Upper lobe of right lung (tissue), 1 donor: ENCODE measurements at places on chromosomes 7 and 10. TPM values are rescaled to one million over a fixed set of nuclear protein-coding genes. Genes with fewer than 3 reads are reported as not detected.
A peak's percentile ranks its signal among the peaks of the same experiment; 100 is the strongest.

DNA sequence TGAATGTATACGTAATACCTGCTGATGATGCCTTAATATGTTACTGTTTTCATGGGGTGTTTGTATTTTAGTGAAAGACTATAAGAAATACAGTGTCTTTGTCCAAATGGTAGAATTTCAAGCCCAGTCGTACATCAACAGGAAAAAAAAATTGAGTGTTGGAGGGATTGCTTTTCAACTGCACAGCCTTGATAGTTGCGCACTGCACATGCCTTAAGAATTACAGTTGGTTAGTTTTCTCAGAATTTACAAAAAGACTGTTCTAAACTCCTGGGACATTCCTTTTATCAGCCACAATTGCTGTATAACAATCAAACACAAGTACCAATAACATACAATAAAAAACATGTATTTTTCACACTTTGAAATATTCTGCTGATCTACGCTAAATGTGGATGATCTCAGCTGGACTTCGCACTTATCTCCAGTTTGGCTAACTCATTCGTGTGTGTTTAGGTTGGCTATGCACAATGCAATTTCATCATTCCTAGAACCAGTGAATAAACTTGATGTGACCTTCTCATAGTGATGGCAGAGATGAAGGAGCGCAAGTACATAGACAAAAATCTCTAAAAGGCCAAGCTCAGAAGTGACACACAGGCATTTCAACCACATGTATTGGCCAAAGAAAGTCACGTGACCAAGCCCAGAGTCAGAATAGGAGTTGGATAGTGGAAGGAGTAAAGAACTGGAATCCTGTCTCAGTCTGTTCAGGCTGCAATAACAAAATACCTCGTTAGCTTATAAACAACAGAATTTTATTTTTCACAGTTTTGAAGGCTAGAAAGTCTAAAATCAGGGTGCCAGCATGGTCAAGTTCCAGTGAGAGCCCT, 152.3 kb downstream of the IPMK start:
- no peak for DNase-seq

GRCh38 chr10:32384171-32384570, 37.2 kb upstream of the EPC1 start:
- DNase-seq, result no peak

DNA sequence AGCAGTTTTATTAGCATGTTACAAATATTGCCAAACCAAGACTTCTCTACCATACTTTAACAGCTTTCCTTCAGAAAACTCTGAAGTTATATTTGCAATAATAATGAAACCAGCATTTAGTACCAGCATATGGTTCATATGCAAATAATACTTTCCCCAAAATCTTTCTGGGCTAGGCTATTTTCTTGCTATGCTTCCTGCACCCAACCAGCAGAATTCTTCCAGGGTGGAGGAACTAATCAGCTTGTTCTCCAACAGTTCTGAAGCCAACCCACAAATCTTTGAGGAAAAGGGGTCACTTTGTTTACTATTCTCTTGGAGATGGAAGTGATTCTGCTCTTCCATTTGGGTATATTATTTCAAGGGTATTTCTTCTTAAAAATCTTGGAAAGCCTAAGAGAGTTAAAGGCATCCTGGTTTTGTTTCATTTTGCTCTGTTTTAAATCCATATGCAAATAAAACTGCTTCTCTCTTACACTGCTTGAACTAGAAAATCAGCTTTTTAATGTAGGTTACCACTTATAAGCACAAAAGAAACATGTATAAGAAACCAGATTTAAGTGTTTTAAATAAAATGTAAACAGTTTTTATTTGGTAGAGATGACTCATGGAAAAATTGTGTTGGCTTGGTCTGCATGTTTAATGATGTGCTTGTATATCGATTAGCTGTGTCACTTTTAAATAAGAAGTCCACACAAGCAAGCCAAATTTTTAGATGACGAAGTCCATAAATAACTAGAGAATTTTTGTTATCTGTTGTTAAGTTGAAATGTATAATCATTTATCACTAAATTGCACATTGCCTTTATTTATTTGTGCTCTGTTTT, 103.7 kb downstream of the HECTD2 start:
- DNase-seq, result no peak

GRCh38 chr10:72819053-72819452, 74.5 kb upstream of the OIT3 start:
- DNase-seq, result no peak

GRCh38 chr7:24981171-24981951, 1.4 kb upstream of the OSBPL3 start:
- DNase-seq, result peak; percentile 75

- peak; percentile 34 for DNase-seq
These were observed 161.1 kb upstream of the ZMIZ1 start for GRCh38 chr10:78907551-78908211.

DNA sequence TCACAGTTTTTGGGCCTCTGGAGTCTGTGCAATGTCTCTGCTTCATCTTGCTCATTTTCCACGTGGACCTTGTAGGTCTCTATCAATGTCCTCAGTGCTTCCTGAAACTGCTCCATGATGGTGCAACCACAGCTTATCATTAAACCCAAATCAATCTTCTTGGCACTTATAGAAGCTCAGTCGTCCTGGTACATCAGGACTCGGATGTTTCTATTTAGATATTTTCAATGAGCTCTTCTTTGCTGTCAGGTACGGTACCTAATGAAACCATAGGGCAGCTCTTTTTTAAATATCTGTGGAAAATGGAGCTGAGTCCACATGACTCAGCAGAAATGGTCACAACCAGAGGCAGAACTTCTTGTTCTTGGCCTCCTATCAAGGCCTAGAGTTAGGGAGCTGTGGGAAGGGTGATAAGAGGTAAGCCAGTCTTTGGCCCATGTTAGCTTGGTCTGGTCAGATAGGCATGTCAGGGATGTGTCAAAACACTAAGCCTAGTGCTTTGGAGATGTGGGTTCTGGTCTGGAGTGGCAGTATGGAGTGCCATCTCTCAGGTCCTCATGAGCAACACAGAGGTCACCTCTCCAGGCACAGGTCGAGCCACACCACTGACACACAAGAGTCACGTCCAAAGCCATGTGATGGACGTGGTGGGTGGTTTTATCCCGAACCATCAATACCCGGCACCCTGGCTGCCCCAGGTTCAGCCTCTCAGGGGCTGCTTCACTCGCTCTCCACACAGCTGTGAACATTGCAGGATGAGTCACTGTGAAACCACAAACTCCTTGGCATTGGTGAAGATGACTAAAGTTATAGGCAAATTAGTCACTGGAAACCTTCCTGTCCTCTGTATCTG, 87.0 kb downstream of the TBXAS1 start:
- DNase-seq, result no peak

GRID1 gene
- 3.0 TPM for total RNA-seq

DNA sequence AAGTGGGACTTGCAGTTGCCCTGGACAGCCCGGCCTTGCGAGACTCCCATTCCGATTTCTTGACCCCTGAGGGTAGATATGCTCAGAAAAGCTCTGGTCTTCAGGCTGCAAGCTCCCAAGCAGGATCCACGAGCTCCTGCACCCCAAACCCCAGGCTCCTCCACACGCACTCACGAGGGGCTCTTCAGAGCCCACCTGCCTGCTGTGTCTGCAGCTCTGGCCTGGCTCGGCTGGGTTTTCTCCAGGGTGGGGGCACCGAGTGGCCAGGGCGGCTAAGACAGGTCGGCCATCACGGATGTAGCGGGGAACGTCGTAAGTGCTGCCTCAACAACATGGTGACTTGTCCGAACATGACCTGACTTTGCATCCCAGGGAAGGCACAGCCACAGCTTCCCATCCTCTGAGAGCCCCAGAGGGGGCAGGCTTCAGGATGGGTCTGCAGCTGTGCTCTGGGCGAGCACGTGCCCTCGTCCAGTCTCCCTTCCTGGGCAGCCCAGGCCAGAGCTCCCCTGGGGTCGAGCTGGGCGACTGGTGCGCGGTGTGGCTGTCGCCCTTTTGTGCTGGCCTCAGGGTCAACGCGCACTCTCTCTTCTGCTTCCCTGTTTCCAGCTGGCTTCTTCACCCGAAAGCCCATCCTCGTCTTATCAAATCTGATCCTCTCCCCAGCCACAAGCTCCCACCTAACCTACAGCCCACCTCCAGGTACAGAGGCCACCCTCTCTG, 415.3 kb downstream of the DNAJB6 start:
- no peak for DNase-seq

OR6V1 gene
- not detected for total RNA-seq

DNA sequence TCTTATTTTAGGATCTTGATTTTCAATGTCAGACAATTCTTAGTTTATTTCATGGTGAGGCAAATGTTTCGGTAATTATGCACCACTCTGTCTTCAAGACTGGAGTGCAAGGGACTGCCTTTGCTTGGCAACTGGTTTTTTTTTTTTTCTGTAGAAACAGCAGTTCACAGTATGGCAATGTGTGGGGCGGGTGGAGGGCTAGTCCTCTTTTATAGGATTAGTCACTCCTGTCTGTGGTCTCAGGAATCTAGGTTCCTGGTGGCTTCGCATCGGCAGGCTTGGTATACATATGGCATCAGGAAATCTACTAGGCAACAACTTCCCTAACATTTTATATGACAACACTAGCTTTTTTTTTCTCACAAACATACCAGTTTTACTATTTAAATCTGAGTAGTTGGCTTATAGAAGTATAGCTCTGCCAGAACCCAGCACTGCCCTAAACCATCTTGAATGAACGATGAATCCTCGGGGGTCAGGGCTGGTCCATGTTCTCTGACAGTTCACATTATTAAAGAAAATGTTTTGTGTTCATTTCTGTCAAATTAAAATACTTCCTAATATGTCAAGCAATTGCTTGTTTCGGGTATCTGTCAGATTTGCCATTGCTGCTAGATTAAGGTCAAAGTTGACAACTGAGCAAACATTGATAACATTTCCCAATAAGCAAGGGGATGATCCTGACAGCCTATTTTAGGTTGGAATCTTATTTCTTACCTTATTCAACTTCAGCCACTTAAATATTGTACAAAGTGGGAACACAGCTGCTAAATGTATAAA, 289.7 kb upstream of the VSTM2A start:
- no peak for DNase-seq

DNA sequence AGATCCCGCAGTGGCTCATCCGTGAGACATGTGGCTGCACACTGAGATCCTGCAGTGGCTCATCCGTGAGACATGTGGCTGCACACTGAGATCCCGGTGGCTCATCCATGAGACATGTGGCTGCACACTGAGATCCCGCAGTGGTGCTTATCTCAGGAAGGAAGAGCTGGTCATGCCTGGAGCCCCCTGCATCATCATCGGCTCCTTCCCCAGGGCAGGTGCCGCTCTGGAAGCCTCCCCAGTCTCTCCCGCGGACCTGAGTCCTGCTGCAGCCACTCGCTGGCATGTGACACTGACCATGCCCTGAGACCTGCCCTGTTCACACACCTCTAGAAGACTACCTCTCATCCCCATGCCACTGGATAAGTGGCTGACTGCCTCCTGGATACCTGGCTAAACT, 181.3 kb downstream of the PTPRN2 start:
- peak; percentile 26 for DNase-seq

GRCh38 chr10:12417331-12417730, 68.0 kb downstream of the CAMK1D start:
- DNase-seq, result no peak

DNA sequence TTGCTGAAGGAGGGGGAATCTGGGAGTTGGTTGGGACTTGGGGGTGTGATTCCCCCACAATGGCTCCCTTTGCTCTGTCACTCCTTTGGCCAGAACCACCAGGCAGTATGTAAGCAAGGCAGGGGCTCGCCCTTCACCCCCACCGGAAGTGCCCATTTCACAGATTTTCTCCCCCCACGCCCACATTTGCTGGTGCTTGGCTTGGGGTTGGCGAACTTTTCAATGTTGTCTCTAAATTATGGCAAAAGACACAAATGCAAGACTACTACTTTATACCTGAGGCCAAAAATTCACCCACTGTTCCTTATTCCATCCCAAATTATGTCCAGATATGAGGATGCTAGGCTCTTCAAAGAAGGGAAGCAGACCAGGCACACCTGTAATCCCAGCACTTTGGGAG, 24.5 kb downstream of the RBAK start:
- DNase-seq, result no peak

SPDYE2 gene
- not detected for total RNA-seq

TFR2 gene
- total RNA-seq, result 0.41 TPM

DNA sequence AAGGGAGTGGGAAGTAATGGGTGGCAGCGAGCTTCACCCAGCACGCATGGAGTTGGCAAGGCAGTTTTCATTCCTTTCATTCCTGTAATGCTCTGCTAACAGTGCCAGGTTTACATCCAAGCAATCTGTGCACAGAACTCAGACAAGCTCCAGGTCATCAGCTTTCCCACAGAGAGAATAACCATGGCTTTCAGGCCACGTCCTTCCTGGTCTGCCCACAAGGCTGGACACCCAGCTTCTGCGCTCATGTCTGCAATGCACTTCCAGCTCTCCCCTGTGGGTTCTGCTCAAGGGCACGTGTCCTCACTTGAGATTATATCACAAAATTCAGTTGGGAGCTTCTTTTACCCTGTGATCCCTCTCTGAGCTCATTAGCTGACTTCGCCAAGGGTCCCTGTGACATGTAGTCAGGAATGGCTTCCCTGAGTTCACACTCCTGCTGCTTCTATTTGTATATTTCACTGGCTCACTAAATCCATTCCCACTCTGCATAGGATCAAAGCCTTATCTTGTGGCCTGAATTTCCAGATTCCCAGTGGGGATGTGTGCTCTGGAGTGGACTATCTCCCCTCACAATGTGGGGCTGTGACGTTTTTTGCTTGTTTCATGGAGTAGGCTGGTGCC, 18.6 kb downstream of the AKR1C2 start:
- no peak for DNase-seq

DNA sequence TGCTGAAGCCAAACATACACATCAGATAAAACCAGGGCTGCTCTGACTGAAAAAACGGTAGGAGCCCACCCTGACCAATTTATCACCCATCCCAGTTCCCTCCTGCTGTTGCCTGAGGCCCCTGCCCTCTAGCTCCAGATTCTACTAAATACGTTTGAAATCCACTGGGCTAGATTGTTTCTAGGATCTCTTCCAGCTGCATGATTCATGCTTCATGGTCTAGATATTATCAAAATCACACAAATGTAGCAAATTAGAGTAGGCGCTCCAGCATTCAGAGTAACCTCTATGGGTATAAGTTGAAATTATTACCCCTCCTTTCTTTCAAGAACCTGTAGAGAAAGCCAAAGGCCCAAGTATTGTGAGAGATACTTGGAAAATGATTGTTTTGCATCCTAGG, 151.2 kb upstream of the FAM13C start:
- DNase-seq, result no peak

DNA sequence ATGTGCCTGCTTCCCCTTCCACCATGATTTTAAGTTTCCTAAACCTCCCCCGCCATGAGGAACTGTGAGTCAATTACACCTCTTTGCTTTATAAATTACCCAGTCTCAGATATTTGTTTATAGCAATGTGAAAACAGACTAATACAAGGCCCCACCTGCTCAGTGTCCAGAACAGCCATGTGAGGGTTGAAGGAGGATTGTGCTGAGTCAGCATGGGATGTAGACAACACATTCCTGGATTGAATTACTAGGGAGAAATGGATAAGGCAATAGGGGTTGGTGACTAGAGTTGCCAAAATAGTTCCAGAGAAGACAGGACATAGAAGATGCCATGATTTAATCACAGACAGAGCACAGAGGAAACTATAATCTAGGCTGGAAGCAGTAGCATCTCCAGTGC, 270.3 kb downstream of the GFRA1 start:
- no peak for DNase-seq
